Fibroblast of skin of right biceps (primary cell): ENCODE measurements at places on chromosomes 5 and 9.

DNA sequence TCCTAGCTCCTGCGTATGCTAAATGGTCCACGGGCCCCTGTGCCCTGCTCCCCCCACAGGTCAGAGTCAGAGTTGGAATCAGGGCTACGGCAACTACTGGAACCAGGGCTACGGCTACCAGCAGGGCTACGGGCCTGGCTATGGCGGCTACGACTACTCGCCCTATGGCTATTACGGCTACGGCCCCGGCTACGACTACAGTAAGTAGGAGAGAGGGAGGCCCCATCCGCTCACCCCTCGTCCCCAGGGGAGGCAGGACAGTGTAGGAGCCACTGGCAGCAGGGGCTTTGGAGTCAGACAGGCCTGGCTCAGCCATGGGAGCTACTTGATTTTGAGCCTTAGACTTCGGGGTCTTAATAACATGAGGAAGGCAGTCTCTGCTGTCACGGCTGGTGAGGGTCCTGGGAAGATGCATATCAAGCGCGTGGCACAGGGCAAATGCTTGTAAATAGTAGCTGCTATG lies 5.8 kb downstream of the HNRNPAB start:
- DNase-seq, result no peak

- no peak for DNase-seq
Measured at GRCh38 chr5:29193972-29194371, 1999.5 kb upstream of the CDH6 start.

DNA sequence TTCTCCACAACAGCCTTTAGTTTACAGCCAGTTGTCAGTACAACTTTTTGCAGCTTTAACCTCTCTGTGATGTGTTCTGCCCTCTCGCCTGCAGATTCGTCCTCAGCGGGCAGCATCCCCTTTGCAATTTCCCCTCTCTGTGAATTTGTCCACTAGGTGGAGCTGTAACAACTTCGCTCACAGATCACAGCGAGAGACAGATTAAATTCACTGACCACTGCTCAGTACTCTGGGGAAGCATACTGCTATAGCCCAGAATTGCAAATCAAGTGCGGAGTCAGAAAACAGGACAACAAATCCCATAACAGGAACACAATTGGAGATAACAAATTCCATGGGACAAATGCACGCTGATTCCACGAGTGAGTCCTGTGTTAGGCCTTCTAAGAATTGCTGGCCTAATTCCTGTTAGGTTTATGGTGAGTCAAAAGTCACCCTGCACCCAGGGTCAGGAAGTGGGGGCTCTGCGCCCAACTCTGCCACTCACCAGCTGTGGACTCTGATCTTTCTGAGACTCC lies 2124.9 kb downstream of the MAT2B start:
- peak; percentile 46 for DNase-seq

- no peak for DNase-seq
Measured at GRCh38 chr9:81776390-81776789, 87.0 kb upstream of the TLE1 start.

GRCh38 chr9:68541568-68541967 lies 885 bp upstream of the TMEM252 start:
- no peak for DNase-seq

GRCh38 chr5:81187885-81188284 lies 45.2 kb upstream of the CKMT2 start:
- DNase-seq, result no peak

GRCh38 chr9:87386490-87387025 lies 111.1 kb upstream of the DAPK1 start:
- DNase-seq, result no peak

GRCh38 chr5:73218552-73219171 lies 45.7 kb downstream of the TMEM174 start:
- peak; percentile 62 for DNase-seq

DNA sequence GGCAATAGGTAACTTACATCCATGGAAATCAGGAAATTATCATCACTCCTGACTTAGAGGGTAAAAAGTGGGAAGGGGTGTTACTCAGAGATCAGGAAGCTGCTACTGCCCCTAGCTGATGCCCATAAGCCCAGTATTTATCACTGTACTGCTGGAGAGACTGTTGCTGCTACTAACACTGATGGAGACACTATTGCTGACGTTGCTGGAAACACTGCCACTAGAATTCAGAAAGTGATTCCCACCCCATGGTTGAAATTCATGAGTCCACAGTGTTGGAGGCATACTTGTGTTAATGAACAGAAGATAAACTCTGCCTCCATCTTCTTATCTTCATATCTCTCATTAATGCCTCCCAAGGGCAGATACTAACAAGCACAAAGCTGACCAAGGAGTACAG lies 97.6 kb downstream of the MTX3 start:
- DNase-seq, result no peak

DNA sequence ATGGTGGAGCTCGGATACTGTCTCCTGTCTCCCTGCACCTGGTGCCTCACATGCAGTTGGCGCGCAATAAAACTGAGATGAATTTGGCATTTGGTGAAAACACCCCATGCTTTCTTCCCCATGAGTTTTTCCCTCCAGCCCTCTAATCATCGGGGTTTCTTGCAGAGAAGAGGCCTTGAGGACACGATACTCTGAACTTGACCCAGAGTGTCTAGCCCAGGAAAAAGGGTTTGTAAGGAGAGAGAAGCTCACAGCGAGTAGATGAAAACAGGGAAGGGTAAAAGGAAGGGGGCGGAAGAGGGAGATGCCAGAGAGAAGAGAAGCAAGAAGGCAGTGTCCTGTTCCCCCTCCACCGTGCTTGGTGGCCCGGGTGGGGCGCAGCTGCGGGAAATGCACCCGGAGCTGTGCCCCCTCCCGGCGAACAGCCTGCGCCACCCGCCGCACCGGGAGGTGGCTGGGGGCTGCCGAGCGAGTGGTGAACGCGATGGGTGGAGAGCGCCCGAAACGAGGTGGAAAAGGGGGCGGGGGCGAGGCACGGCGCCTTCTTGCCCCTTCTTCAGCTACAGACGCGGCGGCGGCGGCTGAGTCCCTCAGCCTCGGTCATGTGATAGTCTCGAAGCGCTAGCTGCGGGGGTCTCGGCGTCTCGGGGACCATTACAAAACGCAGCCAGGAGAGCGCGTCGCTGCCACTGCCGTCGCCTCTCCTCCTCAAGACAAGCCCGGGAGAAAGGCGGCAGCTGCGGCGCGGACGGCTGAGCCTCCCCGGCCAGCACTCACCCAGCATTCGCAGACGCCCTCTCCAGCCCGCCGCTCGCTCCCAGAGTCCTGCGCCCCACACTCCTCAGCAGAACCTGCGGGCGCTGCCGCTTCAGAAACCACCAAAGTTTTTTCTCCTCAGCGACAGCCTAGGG lies 1.1 kb upstream of the FOXB2 start:
- DNase-seq, result no peak

- no peak for DNase-seq
Measured at GRCh38 chr5:32251871-32252458, 60.8 kb downstream of the MTMR12 start.

DNA sequence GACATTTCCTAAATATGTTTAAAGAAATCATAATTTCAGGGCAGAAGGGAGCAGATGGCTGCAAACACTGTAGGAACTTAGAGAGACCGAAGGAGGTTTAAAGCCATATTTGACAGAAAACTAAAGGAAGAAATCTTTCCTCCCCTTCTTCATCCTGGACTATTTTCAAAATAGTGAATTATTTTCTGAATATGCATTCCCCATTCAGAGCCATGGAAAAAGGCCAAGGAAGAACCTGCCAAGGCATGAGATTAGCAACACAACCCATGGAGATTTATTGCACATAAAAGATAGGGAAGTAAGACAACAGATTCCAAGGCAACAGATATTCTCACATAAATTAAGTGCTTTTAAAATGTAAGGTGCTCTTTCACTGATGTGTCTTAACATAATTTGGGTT lies 233.3 kb upstream of the ADAMTS16 start:
- no peak for DNase-seq

GRCh38 chr9:109166171-109166770 lies 778 bp downstream of the FRRS1L start:
- DNase-seq, result no peak

- DNase-seq, result no peak
Measured at GRCh38 chr9:81289622-81290021, 399.7 kb downstream of the TLE1 start.
